ENCODE measurements at places on chromosomes 4 and X.

- peaks cover 5% of the 10 kb centered on the region for H3K4me1 ChIP-seq
- no peak overlapping the region for H3K27ac ChIP-seq
- no peak for DNase-seq
- H3K36me3 ChIP-seq: no peaks in the 10 kb centered on the region
- H3K27me3 ChIP-seq: no peaks in the 10 kb centered on the region
- H3K4me3 ChIP-seq: no peak overlapping the region
Observed at GRCh38 chrX:18490806-18491555, 65.6 kb downstream of the CDKL5 start.

DNA sequence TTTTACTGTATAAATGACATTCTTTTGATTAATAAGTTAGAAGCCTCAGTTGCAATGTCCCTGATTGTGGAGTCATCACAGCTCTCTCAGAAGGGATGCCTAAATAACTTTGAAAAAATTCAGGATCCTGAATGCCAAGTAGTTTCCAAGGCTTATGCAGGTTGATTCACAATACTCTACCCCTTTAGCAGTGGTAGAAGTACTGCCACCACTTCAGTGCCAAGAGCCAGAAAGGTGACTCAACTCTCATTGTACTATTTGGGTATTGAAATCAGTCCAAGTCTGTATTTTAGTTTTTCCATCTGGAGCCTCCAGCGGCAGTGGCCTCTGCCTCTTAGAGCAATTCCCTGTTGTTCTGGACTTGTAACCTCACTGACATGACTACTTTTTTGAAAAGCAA lies 320.1 kb upstream of the NDST4 start:
- H3K27ac ChIP-seq: no peak overlapping the region
- H3K4me3 ChIP-seq: no peak overlapping the region
- no peaks in the 10 kb centered on the region for H3K27me3 ChIP-seq
- H3K4me1 ChIP-seq: no peaks in the 10 kb centered on the region
- no peaks in the 10 kb centered on the region for H3K36me3 ChIP-seq
- no peak for DNase-seq

DNA sequence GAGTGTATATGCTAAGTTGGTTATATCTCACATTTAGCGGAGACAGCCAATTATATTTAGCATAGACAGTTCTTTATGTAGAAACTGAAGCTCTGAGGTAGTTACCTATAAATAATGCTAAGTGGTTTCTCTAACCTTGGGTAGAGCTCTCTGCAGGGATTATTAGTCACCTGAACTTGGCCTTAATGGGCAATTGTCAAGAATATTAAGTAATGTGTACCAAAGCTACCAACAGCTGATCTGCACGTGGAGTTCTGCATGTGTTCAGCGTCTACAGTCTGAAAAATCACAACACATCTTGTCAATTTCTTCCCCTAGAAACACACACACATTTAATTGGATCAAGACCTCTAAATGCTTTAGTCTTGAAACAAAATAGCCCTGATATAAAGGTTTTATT lies 740.6 kb upstream of the FAM241A start:
- H3K27me3 ChIP-seq: no peaks in the 10 kb centered on the region
- no peaks in the 10 kb centered on the region for H3K4me1 ChIP-seq
- no peak overlapping the region for H3K4me3 ChIP-seq
- no peaks in the 10 kb centered on the region for H3K36me3 ChIP-seq
- no peak overlapping the region for H3K27ac ChIP-seq

- H3K4me1 ChIP-seq: no peaks in the 10 kb centered on the region
- H3K4me3 ChIP-seq: no peak overlapping the region
- H3K27ac ChIP-seq: no peak overlapping the region
- DNase-seq: no peak
- no peaks in the 10 kb centered on the region for H3K36me3 ChIP-seq
Observed at GRCh38 chr4:36914106-36914505, 330.4 kb upstream of the NWD2 start.

- no peak for DNase-seq
- H3K27me3 ChIP-seq: no peaks in the 10 kb centered on the region
- H3K4me1 ChIP-seq: no peaks in the 10 kb centered on the region
- no peaks in the 10 kb centered on the region for H3K36me3 ChIP-seq
Observed at GRCh38 chr4:171565130-171565788, 247.9 kb upstream of the GALNTL6 start.

- H3K36me3 ChIP-seq: no peaks in the 10 kb centered on the region
- no peaks in the 10 kb centered on the region for H3K27me3 ChIP-seq
- no peak overlapping the region for H3K27ac ChIP-seq
- no peaks in the 10 kb centered on the region for H3K4me1 ChIP-seq
- DNase-seq: no peak
Observed at GRCh38 chr4:13851085-13851940, 223.8 kb upstream of the BOD1L1 start.

GRCh38 chrX:100494646-100495370 lies 84.7 kb upstream of the PCDH19 start:
- H3K27ac ChIP-seq: no peak overlapping the region
- no peaks in the 10 kb centered on the region for H3K36me3 ChIP-seq
- H3K27me3 ChIP-seq: peaks cover 4% of the 10 kb centered on the region
- H3K4me1 ChIP-seq: no peaks in the 10 kb centered on the region

Measured in T-helper 17 cell (primary cell).